Left renal pelvis (tissue), 4 donors: ENCODE measurements at places on chromosomes 3 and 15. TPM values are rescaled to one million over a fixed set of nuclear protein-coding genes. Genes with fewer than 3 reads are reported as not detected.

TMEM43 gene
- polyA plus RNA-seq = 64.8 TPM

NEK4 gene
- 26.5 TPM for polyA plus RNA-seq

MAGI1 gene
- 26.7 TPM for polyA plus RNA-seq

CYP11A1 gene
- polyA plus RNA-seq = 1.1 TPM

STARD5 gene
- 4.5 TPM for polyA plus RNA-seq

IQGAP1 gene
- polyA plus RNA-seq = 188 TPM

CCR9 gene
- 0.23 TPM for polyA plus RNA-seq

WDR49 gene
- polyA plus RNA-seq = 0.25 TPM

AQR gene
- 52.2 TPM for polyA plus RNA-seq

RTP3 gene
- not detected for polyA plus RNA-seq

GREM1 gene
- polyA plus RNA-seq = 0.26 TPM

PLXND1 gene
- polyA plus RNA-seq = 125 TPM

FAM107A gene
- polyA plus RNA-seq = 6.0 TPM

TMIE gene
- 0.85 TPM for polyA plus RNA-seq

GHSR gene
- polyA plus RNA-seq = not detected

NR2E3 gene
- polyA plus RNA-seq = 0.26 TPM

DPPA2 gene
- 0.85 TPM for polyA plus RNA-seq

TRH gene
- 0.45 TPM for polyA plus RNA-seq
